Amniotic epithelial cell (primary cell): ENCODE measurements at places on chromosomes 1 and 21.

DNA sequence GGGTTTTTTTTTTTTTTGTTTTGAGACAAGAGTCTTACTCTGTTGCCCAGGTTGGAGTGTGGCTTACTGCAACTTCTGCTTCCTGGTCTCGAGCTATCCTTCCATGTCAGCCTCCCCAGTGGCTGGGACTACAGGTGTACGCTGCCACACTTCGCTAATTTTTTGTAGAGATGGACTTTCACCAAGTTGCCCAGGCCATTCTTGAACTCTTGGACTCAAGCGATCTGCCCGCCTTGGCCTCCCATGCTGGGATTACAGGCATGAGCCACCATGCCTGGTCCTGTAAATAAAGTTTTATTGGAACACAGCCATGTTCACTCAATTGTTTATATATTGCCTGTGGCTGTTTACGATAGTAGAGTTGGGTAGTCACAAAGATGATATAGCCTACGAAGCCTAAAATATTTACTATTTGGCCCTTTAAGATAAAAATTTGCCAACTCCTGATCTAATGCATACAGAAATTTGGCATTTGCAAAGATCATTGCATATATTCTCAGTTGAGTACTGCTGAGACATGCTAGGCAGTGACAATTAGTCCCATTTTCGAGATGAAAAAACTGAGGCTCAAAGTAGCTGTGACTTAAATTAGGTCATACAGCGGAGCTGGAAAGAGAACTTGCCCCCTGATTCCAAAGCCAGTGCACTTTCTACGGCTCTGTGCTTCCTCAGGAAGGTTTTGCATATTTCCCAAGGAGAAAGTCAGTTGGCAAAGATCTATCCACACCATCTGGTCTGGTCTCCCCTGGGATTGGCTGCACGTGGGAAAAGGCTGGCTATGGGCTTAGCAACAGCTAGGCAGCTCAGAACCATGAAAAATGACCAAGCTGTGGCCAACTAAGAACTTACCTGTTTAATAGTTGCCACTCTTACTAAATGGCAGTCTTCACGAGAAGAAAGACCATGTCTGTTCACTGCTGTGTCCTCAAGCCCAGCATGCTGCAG lies 19.4 kb downstream of the MECR start:
- DNase-seq, result no peak

DNA sequence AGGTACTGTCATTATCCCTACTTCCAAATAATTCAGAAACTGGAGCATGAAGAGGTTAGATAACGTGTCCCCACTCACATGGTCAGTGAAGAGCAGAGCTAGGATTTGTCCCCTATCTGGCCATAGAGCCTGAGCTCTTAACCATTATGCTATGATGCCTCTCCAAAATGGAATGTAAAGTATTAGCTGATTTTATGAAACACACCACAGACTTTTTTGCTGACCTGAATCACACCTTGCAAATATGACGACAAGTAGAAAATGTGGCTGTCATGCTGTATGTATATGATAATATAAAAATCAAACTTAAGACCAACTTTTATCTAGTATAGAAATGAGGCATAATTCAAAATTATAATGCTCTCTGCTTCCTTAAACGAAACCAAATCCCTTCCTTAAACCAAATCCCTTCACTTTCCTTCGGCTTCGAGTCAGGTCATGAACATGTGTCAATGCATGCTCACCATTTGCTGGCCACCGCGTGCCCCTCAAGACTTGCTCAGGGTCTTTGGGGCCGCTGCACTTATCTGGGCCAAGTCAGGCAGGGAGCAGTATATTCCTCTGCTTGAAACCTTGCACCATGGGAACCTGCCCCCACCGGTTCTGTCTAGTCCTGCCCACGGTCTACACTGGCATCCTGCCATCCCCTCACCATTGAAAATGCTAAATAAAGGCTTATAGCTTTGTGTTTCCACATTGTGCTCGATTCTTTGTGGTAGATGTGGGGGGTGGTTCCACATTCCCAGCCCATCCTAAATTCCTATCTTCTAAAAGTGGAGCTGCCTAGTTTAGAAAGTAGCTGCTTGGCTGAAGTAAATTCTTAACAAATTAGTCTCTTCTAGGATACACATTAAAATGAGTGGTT lies 1.6 kb upstream of the TMCC2 start:
- no peak for DNase-seq

- no peak for DNase-seq
These were observed 6.7 kb downstream of the EPHA2 start for GRCh38 chr1:16149146-16149545.

- DNase-seq, result no peak
These were observed 12.7 kb upstream of the AIM2 start for GRCh38 chr1:159089184-159089791.

- DNase-seq, result no peak
These were observed 39.3 kb downstream of the CA6 start for GRCh38 chr1:8984990-8985389.
